ENCODE measurements at places on chromosomes 7 and 10.

GRCh38 chr10:12800302-12800701 is 201.2 kb downstream of the CCDC3 start:
- no peaks in the 10 kb centered on the region for H3K4me1 ChIP-seq
- no peak overlapping the region for H3K4me3 ChIP-seq
- no peaks in the 10 kb centered on the region for H3K36me3 ChIP-seq
- DNase-seq = no peak
- no peaks in the 10 kb centered on the region for H3K27me3 ChIP-seq

- H3K27me3 ChIP-seq = no peaks in the 10 kb centered on the region
- DNase-seq = peak; percentile 21
- H3K4me3 ChIP-seq = no peak overlapping the region
- H3K36me3 ChIP-seq = no peaks in the 10 kb centered on the region
- peak overlapping the region; percentile 97 for H3K27ac ChIP-seq
- H3K4me1 ChIP-seq = peaks cover 28% of the 10 kb centered on the region
These were observed 1.3 kb upstream of the CUL1 start for GRCh38 chr7:148697256-148698006.

- no peaks in the 10 kb centered on the region for H3K36me3 ChIP-seq
- no peak for DNase-seq
- no peak overlapping the region for H3K4me3 ChIP-seq
- peaks cover 20% of the 10 kb centered on the region for H3K4me1 ChIP-seq
These were observed 6.7 kb downstream of the RNF216 start for GRCh38 chr7:5774790-5775189.

DNA sequence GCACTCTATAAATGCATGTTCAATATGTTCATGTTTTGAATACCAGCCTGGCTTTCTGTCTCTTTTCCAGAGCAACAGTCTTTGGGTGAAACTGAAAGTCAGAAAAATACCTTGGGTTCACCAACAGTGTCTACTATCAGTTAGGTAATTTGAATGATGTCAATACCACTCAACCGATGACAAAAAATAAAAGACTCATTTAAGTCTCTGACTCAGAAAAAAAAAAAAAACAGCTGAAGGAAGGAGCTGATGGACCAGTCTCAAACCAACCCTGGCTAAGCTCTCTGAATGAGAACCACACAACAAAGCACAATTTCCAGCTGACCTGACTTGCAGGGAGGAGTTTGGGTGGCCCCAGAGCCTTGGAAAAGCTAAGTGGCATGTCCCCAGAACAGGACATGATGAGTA is 42.5 kb downstream of the ABLIM1 start:
- H3K36me3 ChIP-seq = no peaks in the 10 kb centered on the region
- no peak for DNase-seq
- H3K27ac ChIP-seq = peak overlapping the region; percentile 15
- no peaks in the 10 kb centered on the region for H3K27me3 ChIP-seq
- H3K4me3 ChIP-seq = no peak overlapping the region

DNA sequence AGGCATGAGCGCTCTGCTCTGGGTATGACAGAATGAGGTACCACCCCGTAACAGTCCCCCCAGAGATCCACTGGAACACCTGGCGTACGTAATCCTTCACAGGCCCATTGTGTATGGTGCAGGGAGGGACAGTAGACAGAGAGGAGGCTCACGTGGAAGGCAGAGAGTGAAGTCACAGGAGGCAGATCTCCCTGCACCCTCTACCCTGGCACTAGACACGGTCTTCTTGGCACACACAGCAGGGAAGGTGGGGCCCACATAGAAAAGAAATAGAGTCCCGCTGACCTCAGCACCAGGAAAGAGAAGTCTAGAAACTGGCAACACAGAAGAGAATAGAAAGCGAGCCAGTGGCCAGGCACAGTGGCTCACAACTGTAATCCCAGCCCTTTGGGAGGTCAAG is 51.9 kb downstream of the SLC29A4 start:
- peaks cover 6% of the 10 kb centered on the region for H3K36me3 ChIP-seq
- no peaks in the 10 kb centered on the region for H3K4me1 ChIP-seq
- H3K27ac ChIP-seq = no peak overlapping the region

- no peak overlapping the region for H3K27ac ChIP-seq
- H3K36me3 ChIP-seq = no peaks in the 10 kb centered on the region
- no peaks in the 10 kb centered on the region for H3K4me1 ChIP-seq
- no peak for DNase-seq
These were observed 58.3 kb upstream of the DOCK1 start for GRCh38 chr10:126846959-126847358.

GRCh38 chr7:48035301-48035966 is at the start of gene C7orf57:
Gene C7orf57 (plus strand): TSS chr7:48035543. CDS start chr7:48036309, 766 bp downstream.
- no peaks in the 10 kb centered on the region for H3K27me3 ChIP-seq
- no peak within 1 kb of the TSS for H3K27ac ChIP-seq
- H3K36me3 ChIP-seq = no peaks in the 10 kb centered on the region

GRCh38 chr10:57300718-57301117 is 939.7 kb upstream of the ZWINT start:
- H3K27ac ChIP-seq = no peak overlapping the region
- H3K4me3 ChIP-seq = no peak overlapping the region
- no peaks in the 10 kb centered on the region for H3K27me3 ChIP-seq
- no peaks in the 10 kb centered on the region for H3K4me1 ChIP-seq
- DNase-seq = no peak
- H3K36me3 ChIP-seq = no peaks in the 10 kb centered on the region

DNA sequence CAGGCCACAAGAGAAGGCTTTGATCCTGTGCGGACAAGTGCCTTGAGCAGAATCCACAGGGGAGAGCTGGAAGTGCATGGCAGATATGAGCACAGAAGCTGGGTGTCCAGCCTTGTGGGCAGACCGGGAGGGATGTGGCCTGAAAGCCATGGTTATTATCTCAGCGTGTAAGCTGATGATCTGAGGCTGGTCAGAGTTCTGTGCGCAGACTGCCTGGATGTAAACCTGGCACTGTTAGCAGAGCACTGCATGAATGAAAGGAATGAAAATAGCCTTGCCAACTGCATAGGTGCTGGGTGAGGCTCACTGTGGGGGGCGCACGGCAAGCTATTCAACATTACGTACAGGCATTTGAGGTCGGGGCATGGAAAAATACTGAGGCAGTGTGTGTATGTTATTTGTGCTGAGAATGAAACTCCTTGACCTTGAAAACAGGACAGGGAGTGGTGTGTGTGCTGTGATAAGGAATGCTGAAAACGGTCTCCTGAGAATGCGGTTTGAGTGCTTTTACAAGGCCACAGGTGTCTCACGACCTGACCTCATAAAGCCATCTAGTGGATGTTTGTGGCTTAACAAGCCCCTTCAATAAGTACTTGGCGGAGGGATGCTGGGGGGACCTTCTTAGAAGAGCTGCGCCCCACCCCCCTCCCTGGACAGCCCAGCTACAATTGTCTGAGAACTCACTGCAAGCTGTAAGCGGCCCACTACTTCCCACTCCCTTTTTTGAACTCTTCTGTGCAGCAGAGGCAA is 18.7 kb downstream of the AKR1C1 start:
- peak overlapping the region; percentile 86 for H3K27ac ChIP-seq
- no peaks in the 10 kb centered on the region for H3K36me3 ChIP-seq
- peaks cover 41% of the 10 kb centered on the region for H3K4me1 ChIP-seq
- no peaks in the 10 kb centered on the region for H3K27me3 ChIP-seq

- no peak overlapping the region for H3K4me3 ChIP-seq
- DNase-seq = no peak
- no peak overlapping the region for H3K27ac ChIP-seq
- H3K27me3 ChIP-seq = no peaks in the 10 kb centered on the region
These were observed 52.5 kb downstream of the NCAPG2 start for GRCh38 chr7:158651968-158652565.

DNA sequence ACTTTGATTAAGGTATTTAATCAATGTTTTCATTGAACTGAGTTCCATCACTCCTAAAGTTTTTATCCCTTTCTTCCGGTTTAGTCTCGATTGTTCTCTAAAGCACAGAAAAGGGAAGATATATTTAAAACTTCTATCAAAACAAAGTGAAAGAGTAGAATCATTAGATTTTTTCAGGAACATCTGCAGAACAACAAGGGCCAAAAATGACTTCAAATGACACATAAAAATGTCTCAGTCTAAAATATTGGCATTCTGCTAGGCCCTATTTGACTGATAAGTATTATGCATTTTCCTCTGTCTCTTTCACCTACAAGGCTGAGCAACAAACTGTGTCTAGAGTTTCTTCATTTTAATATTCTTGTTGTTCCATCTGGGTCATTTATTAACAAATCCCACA is 899.5 kb upstream of the LRRTM3 start:
- H3K27me3 ChIP-seq = no peaks in the 10 kb centered on the region
- H3K4me3 ChIP-seq = no peak overlapping the region
- no peak for DNase-seq
- no peaks in the 10 kb centered on the region for H3K36me3 ChIP-seq
- H3K4me1 ChIP-seq = no peaks in the 10 kb centered on the region

DNA sequence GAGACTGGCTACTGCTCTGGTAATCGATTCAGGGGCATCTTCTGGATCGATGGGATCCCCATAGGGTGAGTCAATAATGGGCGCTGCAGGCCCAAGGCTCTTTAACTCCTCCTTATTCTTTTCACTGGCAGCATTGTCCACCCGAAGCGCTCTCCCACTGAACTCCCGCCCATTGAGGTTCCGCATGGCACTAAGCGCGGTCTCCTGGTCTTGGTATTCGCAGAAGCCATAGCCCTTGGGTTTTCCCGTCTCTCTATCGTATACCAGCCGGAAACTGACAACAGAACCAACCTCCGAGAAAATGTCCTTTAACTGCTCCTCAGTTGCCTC is 285 bp downstream of the CSTF2T start:
- H3K27me3 ChIP-seq = no peaks in the 10 kb centered on the region
- H3K4me1 ChIP-seq = peaks cover 32% of the 10 kb centered on the region
- DNase-seq = no peak
- peak overlapping the region; percentile 66 for H3K4me3 ChIP-seq
- peak overlapping the region; percentile 87 for H3K27ac ChIP-seq

Measured in body of pancreas (tissue), 4 donors.